Activated CD8-positive, alpha-beta memory T cell treated with anti-CD3 and anti-CD28 coated beads for 4 hours (primary cell): ENCODE measurements at places on chromosomes 5 and 9.
A peak's percentile ranks its signal among the peaks of the same experiment; 100 is the strongest.

DNA sequence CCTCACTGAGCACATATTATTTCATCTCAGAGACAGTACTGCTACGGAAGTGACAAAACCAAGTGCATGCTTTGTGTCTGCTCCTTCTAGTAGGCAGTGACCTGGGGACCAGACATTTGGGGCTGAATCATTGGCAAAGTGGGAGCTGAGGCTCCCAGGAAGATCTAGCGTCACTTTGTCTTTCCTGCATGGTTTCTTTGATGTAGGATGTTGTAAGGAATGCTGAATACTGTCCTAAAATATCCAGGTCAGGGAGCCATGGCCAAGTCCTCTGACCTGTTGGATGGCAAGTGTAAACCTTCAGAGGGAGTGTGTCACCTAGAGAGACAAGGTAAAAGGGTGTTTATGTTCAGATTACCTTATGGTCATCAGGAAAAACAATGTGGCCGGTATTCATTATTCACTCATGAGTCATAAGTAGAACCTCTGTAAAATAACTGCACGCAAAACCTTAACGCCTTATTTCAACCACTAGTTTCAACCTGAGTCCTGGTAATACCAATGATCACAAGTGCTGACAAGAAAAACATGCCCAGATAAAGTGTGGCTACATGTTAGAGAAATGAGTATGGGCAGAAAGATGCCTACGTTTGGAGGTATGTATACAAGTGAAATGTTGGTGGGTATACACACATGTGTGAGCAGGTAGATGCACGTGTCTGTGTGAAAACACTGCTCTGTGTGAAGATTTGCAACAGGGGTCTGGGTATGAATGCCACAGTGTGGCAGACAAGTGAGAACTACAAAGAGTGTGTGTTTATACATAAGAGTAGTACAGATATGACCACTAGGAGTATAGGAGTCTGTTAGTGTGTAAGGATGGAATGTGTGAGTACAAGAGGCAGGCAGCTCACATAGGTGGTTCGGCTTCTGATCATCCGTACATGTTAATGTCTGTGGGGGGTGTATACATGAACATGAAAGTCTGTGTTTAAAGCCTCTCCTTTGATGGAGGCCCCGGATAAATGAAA is 263.9 kb downstream of the SPOCK1 start:
- no peak for DNase-seq

GRCh38 chr9:22808876-22809275 is 362.3 kb downstream of the DMRTA1 start:
- no peak for DNase-seq

- no peak for DNase-seq
Measured at GRCh38 chr9:15104826-15105420, 194.7 kb upstream of the FREM1 start.

DNA sequence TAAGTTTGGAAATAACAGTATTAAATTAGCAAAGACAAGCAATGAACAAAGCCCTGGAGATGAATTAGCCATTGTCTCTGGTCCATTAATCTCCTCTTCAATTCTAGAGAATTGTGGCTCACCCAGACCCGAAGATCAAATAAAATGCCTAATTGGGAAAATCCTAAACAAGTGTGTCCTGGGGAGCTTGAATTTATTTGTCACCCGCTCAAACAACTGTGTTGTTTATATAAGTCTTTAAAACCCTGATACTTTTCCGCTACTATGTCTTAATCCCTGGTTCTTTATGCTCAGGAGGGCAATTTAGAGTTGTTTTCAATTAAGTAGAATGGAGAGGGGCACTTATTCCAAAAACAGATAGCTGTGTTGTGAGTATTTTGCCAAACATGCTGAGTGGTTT is 128.4 kb downstream of the ANXA1 start:
- DNase-seq: no peak

GRCh38 chr5:16578474-16578883 is 38.3 kb downstream of the RETREG1 start:
- no peak for DNase-seq

- peak; percentile 44 for DNase-seq
Measured at GRCh38 chr5:154405078-154405792, 40.6 kb upstream of the SAP30L start.

DNA sequence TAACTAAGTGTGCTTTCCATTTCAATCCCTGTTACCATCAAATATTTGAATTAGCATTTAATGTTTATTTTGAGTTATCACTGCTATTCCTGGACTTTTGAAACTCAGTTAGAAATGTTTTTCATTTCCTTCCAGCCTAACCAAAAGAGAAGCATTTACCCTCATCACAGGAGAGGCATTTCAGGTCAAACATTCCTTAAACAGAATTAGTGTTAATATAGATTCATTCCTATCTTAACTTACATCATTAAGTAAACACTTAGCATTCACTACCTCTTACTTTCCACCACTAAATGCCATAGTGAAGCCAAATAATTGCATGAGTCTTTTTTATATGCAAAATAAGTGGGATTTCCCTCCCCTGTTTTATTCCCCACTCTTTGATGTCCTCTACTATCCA is 136.6 kb upstream of the OR13F1 start:
- DNase-seq: no peak

DNA sequence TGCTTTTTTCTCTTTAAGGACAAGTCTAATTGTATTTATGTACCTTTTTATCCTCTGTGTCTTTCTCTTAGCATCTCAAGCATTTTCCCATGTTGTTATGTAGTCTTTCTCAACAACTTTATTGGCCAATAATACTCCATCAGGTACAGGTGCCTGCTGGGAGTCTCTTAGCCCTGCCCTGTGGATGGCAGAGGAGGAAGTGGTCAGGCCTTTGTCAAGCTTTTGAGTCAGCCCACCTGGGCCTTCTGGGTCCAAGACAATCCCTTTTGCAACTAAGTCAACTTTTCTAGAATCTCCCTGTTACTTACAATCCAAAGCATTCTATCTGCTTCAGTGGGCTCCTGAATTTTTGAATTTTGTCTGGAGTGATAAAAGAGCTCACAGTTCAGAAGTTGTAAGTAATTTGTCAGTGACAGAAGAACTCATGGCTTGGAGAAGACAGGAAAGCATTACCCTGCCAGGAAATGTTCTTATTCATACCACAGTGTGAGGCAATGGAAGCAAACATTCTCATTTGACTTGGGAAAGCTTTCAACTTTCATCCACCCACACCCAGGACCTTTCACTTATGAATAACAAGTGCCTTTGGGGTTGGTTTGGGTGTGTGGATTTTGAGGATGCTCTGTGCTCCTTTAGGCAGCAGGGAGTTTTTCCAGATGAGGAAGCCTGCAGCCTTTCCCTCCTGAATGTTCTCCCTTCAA is 200.0 kb upstream of the S1PR3 start:
- no peak for DNase-seq

DNA sequence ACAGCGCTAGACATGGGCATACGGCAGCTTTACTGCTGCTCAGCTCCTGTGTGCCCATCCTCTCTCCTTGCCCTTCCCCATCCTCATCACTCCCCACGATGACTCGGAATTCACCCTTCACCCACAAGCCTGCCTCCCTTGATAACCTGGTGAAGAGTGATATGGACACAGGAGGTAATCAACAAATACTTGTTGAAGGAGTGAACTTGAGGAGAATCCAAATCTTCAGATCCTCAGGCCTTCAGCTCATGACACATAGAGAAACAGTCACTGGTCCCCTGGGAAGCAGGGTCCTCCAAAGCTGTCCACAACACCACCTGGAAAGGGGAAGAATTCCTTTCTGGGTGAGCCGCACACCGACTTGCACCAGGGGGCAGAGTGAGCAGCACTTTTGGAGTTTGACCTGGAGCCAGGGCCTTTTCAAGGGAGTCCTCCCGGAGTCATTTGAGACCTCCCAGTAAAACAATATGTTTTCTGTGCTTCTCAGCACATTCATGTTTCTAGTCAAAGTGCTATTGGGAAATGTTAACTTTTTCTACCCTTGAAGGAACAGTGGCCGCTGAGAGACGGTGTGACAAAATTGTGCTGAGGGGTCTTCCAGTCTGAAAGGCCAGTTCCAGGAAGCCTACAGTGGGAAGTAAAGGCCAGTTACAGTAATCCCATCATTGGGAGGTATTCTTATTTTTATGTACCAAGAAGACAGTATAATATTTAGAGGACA is 332.3 kb downstream of the CWC27 start:
- DNase-seq: no peak

DNA sequence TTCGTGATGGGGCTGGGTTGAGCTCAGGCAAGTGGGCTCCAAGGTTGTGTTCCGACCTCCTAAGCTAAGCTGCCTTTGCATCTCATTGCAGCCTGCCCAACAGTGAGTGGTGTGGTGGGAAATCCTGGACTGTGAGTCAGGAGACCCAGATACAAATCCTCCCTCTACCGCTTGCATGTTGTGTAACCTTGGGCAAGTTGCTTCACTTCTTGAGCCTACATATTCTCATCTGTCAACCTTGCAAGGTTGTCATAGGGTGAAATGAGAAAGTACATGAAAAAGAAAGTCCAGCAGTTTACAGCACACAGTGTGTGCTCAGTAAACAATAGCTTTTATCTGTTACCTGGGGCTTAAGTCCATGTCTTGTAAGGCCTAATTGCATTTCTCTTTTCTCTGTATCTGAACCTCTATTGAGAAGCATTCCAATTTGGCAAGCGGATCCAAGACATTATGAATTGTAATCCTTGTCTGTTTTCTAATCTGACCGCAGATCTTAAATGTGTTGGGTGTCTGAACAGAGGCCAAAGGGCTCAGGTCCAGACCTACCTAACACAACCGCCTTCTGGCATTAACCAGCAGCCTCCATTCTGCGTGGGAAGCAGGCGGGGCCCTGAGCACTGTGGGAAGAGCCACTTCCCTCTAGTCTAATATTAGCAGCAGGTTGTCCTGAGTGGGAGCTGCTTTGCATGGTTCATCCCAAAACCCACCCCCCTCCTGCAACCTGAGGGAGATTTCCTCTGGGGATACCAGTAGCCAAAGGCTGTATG is 1.8 kb upstream of the GALNT12 start:
- no peak for DNase-seq

GRCh38 chr5:171600741-171601265 is 181.4 kb downstream of the FGF18 start:
- DNase-seq: no peak

DNA sequence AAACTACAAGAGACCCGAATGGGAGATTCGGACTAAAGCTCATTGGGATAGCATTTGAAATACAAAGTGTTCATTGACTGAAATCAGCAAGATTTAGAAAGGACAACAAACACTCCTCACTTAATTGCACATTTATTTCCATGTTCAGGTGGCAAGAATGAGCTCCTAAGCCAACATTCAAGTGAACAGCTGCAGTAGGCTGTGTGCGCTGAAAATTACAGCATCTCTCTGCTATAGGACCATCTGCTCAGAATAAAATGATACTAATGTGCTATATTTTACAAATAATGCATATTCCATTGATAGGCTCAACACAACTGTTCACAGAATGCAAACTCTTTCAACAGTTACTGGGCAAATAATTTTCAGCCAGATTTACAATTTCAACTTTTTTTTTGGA is 61.8 kb downstream of the ELAVL2 start:
- DNase-seq: no peak

DNA sequence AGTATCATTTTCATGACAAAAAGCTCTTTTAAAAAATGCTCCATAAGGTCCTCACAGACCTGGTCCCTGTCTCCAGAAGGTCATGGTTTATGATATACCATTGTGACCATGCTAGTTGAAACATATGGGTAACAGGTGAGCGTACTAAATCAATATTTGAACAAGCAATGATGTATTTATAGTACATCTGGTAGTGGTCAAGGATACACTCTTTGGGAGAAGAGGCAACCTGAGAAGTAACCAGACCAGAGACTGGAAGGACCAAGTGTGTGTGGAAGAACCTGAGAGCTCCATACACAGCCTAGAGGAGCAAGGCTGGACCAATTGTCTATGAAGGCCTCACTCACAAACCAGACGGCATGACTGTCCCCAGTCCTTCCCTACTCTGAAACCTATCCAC is 55.1 kb downstream of the LHFPL2 start:
- no peak for DNase-seq

GRCh38 chr9:27379311-27380251 is 82.6 kb upstream of the EQTN start:
- DNase-seq: no peak

DNA sequence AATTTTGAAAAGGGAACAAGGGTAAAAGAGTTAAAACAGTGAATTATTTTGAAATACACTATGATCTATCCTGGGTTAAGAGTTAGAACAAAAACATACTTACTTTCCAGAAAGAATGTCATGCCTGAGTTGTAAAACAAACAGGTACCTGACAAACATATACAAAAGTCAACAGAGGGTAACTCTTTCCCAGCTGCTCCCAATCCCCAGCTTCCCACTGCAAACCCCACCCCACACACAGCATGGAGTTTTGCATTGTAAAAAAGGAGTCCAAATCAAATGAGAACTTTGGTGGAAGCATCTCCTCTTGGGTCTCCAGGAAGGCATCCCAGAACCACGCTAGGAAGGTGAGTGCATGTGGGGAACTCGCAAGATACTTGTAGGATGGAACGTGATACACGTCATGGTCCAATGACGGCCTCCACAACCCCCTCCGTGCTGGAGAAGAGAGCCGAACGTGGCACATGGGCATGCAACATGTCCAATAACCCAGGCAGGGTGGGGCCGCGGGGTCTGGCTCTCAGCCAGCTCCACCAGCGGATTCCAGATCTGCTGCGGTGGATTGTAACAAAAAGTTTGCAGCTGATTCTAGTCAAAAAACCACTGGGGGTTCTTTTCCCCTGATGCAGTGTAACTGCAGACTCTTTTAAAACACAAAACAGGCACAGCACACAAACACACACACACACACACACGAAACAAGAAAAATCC is 55.8 kb downstream of the EPB41L4B start:
- DNase-seq: no peak

GRCh38 chr5:73727470-73727869 is 101.5 kb downstream of the ARHGEF28 start:
- no peak for DNase-seq

DNA sequence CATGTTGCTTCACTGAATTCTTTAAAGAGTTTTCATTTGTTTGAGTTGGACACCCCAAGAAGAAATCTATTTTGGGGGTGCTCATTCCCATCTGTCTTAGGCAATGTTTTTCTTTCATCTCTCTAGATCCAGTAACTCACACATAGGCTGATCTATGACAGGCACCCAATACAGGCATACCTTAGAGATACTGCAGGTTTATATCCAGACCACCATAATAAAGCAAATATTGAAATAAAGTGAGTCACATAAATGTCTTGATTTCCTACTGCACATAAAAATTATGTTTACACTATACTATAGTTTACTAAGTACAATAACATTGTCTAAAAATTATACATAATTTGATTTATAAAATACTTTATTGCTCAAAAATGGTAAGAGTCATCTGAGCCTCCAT is 364.5 kb downstream of the MTRR start:
- DNase-seq: no peak

- no peak for DNase-seq
Measured at GRCh38 chr9:11016081-11016480, 403.3 kb upstream of the PTPRD start.
